ENCODE measurements at places on chromosomes 4 and X. TPM values are rescaled to one million over a fixed set of nuclear protein-coding genes. Genes with fewer than 3 reads are reported as not detected.

GRCh38 chr4:138439143-138439581, 197.0 kb upstream of the SLC7A11 start:
- no peak overlapping the region for H3K4me3 ChIP-seq
- no peak for DNase-seq
- no peaks in the 10 kb centered on the region for H3K36me3 ChIP-seq
- no peaks in the 10 kb centered on the region for H3K4me1 ChIP-seq

DNA sequence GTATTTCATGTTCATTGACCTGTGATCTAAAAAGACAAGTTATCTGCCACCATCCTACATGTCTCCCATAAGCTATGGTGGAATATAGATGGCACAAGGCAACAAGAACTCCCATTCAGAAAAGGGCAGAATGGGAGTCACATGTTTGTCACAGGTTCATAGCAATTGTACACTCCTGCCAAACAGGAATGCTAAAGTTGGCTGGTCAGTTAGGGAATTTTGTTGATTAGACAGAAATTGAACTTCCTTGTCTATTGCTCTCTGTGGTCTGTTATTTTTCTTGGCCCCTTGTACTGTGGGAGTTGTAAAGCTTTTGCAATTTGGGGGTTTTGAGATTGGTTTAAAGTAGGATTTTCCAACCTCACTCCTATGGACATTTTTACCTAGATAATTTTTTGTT, 101.7 kb upstream of the SOD3 start:
- H3K27me3 ChIP-seq: no peaks in the 10 kb centered on the region
- H3K27ac ChIP-seq: peak overlapping the region; percentile 25
- no peaks in the 10 kb centered on the region for H3K36me3 ChIP-seq
- H3K4me3 ChIP-seq: no peak overlapping the region

DNA sequence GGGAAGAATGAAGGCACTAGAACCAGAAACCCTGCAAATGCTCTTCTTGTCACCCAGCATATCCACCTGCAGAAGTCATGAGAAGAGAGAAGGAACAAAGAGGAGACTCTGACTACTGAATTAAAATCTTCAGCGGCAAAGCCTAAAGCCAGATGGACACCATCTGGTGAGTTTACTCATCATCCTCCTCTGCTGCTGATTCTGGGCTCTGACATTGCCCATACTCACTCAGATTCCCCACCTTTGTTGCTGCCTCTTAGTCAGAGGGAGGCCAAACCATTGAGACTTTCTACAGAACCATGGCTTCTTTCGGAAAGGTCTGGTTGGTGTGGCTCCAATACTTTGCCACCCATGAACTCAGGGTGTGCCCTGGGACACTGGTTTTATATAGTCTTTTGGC, 181.7 kb downstream of the AR start:
- no peak for DNase-seq
- no peak overlapping the region for H3K27ac ChIP-seq
- H3K27me3 ChIP-seq: peaks cover 32% of the 10 kb centered on the region
- no peak overlapping the region for H3K4me3 ChIP-seq
- H3K36me3 ChIP-seq: no peaks in the 10 kb centered on the region

- H3K27me3 ChIP-seq: no peaks in the 10 kb centered on the region
- H3K4me1 ChIP-seq: no peaks in the 10 kb centered on the region
- no peak overlapping the region for H3K4me3 ChIP-seq
- DNase-seq: no peak
Observed at GRCh38 chr4:127518046-127518445, 114.7 kb upstream of the INTU start.

DNA sequence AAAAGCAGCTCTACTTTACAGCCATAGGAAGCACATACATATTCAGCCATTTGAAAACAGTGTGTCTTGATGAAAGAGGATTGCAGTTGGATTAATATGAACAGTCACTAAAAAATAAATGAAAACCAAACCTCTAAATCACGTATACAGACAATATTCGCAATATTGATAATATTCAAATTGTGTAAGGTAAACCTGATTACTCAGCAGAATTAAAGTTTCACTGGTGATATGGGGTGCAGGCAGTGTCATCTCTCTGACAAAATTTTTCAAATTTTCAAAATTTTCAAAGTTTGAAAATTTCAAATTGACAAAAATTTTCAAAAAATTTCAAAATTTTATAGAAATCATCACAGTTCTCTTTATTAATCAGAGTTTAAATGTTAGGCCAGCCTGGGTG, 55.7 kb downstream of the FAT4 start:
- no peak for DNase-seq
- no peak overlapping the region for H3K4me3 ChIP-seq
- H3K27ac ChIP-seq: no peak overlapping the region
- peaks cover 3% of the 10 kb centered on the region for H3K36me3 ChIP-seq

- H3K4me1 ChIP-seq: no peaks in the 10 kb centered on the region
- no peak for DNase-seq
- no peak overlapping the region for H3K27ac ChIP-seq
- no peaks in the 10 kb centered on the region for H3K27me3 ChIP-seq
Observed at GRCh38 chrX:150229030-150229429, 134.1 kb upstream of the MAMLD1 start.

DNA sequence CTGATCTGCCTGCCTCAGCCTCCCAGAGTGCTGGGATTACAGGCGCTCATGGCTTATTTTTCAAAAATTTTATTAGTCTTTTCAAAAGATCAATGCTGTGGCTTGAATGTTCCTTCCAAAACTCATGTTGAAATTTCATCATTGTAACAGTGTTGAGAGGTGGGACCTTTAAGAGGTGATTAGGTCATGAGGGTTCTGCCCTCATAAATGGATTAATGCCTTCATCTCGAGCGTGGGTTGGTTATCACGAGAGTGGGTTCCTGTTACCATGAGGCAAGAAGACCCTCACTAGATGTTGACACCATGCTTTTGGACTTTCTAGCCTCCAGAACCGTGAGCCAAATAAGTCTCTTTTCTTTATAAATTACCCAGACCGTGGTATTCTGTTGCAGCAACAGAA, 30.3 kb downstream of the EIF2S3 start:
- no peak overlapping the region for H3K4me3 ChIP-seq
- H3K27ac ChIP-seq: no peak overlapping the region
- no peak for DNase-seq
- H3K27me3 ChIP-seq: no peaks in the 10 kb centered on the region

DNA sequence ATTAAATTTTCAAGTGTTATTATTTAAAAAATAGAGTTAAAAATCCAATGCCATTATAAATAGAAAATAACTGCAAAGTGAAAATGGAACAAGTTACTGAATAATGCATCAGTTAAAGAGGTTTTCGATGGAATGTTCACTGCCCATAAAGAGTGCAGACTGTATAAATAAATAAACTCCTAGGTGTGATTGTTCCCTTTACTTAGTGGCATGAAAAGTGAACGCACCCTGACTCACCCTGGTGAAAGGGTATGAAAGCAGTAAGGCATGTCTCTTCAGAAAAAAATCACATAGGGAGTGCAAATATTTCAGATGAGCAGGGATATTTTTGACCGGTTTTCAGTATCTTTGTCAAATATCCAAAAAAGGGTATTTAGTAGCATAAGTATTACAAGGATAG, 387.8 kb downstream of the DCAF12L2 start:
- no peaks in the 10 kb centered on the region for H3K36me3 ChIP-seq
- H3K27ac ChIP-seq: no peak overlapping the region
- peaks cover 7% of the 10 kb centered on the region for H3K27me3 ChIP-seq
- no peaks in the 10 kb centered on the region for H3K4me1 ChIP-seq
- no peak for DNase-seq

GRCh38 chrX:63506320-63506719, 155.2 kb upstream of the SPIN4 start:
- no peak overlapping the region for H3K4me3 ChIP-seq
- DNase-seq: no peak
- H3K27ac ChIP-seq: no peak overlapping the region
- no peaks in the 10 kb centered on the region for H3K36me3 ChIP-seq

DNA sequence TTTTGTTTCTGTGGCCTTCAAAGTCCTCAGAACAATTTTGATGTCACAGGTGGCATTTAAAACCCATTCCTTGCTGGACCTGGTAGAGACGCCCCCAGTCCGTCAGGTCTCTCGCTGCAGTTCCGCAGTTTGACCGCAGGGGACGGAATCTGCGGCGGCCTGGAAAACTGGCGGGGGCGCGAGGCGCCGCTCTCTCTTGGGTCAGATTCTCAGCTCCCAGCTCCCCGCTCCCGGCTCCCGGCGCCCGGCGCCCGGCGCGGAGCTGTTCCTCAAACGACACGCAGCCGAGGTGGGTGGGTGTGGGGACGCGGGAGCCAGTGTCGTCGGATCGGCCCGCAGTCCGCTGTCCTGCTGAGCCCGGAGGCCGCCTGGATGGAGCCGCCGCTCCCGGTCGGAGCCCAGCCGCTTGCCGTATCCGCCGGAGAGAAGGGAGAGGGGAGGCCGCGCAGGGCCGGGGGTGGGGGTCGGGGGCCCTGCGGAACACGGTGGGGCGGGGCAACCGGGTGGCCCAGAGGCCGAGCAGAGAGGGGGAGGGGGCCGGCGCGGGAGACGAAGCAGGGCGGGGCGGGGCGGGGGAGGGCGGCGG, at the start of gene OCRL:
Gene OCRL (plus strand): TSS at position 192 of the 586 bp plus-strand sequence. CDS start 181 bp downstream, at position 373.
- peaks cover 11% of the 10 kb centered on the region for H3K27me3 ChIP-seq
- H3K4me3 ChIP-seq: peak within 1 kb of the TSS; percentile 66
- H3K27ac ChIP-seq: peak within 1 kb of the TSS; percentile 76
- no peaks in the 10 kb centered on the region for H3K36me3 ChIP-seq

- H3K27ac ChIP-seq: no peak overlapping the region
- H3K27me3 ChIP-seq: no peaks in the 10 kb centered on the region
- no peaks in the 10 kb centered on the region for H3K4me1 ChIP-seq
- no peak for DNase-seq
- no peak overlapping the region for H3K4me3 ChIP-seq
- H3K36me3 ChIP-seq: no peaks in the 10 kb centered on the region
Observed at GRCh38 chrX:69038816-69039215, 126.4 kb downstream of the PJA1 start.

The DMRTC1B gene
- not detected for total RNA-seq

The COPS4 gene
- total RNA-seq: 55.8 TPM

The CCNA2 gene
- total RNA-seq: 1.3 TPM

The RPL36A gene
- total RNA-seq: 526 TPM

The CFI gene
- 15.8 TPM for total RNA-seq

The TCP11X2 gene
- total RNA-seq: not detected
